K562 (cell line): ENCODE measurements at places on chromosomes 7 and 10. TPM values are rescaled to one million over a fixed set of nuclear protein-coding genes. Genes with fewer than 3 reads are reported as not detected.

FBXO24 gene
- 0.73 and 1.3 TPM in 2 replicates for polyA plus RNA-seq

OR6V1 gene
- polyA plus RNA-seq, result not detected in 2 replicates

CYP2E1 gene
- polyA plus RNA-seq, result 0.45 TPM in 1 of 2 replicates, not detected in the other

SEPTIN7 gene
- polyA plus RNA-seq, result 124 and 127 TPM in 2 replicates

PGAM2 gene
- polyA plus RNA-seq, result not detected in 2 replicates
